ENCODE measurements at places on chromosomes 12 and 14.

DNA sequence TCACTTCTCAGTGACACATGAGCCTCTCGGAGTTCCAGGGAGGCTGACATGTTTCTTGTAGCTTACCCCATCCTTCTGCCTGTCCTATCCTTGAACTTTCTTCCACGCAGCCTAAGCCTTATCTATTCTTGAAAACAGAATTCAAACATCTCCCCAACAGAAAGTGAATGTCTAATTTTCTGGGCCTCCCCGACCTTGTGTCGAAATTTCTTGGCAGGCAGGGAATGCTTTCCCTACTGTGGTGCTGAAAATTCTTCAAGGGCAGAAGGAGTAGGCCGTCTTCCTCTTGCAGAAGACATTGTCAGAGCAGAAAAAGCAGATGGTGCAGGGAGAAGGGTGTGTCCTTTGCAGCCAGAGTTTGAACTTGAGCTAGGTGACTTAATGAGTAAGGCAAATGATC lies 63.0 kb upstream of the TCL1B start:
- DNase-seq: no peak

- DNase-seq: no peak
Measured at GRCh38 chr14:33634631-33635030, 316.2 kb downstream of the EGLN3 start.

- DNase-seq: no peak
Measured at GRCh38 chr12:27899151-27899661, 73.3 kb downstream of the PTHLH start.

DNA sequence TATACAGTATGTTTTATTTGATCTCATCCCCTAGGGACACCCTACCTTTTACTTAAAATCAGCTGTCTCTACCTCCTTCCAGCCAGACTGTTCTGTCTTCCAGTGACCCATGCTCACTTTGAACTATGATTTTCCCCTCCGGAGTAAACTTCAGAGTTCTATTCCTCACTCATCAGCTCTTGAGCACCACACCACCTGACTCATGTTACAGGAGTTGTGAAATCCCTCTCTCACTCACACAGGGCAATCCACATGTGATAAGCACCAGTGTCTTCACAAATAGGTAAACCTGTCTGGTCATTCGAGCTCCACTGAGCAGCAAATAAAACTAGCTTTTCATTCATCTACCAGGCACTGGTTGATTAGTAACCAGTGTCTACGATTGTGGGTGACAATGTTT lies 177.3 kb upstream of the BMP4 start:
- no peak for DNase-seq

DNA sequence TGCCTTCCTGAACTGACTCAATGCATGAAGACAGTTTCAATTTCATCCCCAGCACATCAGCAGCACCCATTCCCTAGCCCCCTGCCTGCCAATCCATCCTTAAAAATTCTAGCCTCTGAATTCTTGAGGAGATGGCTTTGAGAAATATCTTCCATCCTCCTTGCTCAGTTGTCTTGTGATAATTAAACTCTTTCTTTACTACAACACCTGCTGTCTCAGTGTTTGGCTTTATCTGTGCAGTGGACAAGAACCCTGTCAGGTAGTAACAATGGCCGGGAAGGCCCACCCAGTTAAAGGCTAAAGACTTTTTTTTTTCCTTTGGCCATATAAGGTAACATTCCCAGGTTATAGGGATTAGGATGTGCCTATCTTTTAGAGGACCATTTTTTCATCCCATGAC lies 114.4 kb upstream of the NAP1L1 start:
- no peak for DNase-seq

DNA sequence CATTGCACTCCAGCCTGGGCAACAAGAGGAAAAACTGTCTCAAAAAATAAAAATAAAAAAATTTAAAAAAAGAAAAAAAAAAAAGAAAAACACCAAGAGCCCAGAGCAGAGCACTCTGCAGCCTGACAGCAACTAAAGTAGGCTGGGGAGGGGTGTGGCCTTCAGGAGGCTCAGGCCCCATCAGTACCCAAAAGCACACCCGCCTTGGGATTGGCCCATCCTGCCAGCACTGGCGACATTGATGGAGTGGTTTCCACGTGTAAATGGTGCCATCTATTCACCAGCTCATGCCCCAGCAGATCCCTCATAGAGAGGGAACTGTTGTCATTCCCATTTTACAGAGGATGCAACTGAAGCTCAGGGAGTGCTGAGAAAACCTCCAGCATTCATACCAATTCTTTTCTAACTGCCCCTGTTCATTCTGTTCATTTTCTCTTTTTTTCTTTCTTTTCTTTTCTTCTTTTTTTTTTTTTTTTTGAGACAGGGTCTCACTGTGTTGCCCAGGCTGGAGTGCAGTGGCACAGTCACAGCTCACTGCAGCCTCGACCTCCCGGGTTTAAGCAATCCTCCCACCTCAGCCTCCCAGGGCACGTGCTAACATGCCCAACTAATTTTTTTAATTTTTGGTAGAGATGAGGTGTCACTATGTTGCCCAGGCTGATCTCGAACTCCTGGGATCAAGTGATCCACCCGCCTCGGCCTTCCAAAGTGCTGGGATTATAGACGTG lies 89.3 kb downstream of the IRF2BPL start:
- no peak for DNase-seq

DNA sequence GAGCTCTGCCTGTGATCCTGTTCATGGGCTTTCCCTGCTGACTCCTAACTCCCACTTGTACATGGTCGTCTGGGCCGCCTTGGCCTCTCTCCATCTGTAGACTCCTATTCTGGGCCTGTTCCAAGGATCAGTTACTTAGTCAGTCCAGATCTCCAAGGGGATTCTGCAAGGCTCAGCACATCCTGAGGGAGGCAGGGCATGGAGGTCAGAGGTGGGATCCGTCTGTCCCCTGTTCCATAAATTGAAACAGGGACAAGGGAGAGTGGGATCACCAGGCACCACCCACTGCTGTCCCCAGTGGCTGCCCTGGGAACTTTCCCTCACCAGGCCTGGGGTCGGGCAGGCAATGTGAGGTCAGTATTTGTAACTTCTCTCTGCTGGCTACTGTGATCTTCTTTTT lies 43.5 kb downstream of the KCTD10 start:
- peak; percentile 38 for DNase-seq

DNA sequence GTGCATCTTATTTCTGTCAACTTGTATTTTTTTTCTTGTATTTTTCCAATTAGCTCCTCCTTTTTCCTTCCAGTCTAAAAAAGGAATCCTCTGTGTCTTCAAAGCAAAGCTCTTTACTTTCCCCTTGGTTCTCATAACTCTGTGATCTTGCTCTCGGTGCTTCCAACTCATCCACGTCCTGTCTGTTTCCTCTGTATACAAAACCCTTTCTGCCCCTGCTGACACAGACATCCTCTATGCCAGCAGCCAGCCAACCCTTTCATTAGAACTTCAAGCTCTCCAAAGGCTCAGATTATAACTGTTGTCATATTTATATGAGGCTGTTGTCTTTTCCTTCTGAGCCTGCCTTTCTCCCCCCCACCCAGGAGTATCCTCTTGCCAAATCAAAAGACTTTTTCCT lies 32.4 kb downstream of the OAS2 start:
- DNase-seq: no peak

GRCh38 chr12:67452119-67452805 lies 183.1 kb downstream of the CAND1 start:
- no peak for DNase-seq

DNA sequence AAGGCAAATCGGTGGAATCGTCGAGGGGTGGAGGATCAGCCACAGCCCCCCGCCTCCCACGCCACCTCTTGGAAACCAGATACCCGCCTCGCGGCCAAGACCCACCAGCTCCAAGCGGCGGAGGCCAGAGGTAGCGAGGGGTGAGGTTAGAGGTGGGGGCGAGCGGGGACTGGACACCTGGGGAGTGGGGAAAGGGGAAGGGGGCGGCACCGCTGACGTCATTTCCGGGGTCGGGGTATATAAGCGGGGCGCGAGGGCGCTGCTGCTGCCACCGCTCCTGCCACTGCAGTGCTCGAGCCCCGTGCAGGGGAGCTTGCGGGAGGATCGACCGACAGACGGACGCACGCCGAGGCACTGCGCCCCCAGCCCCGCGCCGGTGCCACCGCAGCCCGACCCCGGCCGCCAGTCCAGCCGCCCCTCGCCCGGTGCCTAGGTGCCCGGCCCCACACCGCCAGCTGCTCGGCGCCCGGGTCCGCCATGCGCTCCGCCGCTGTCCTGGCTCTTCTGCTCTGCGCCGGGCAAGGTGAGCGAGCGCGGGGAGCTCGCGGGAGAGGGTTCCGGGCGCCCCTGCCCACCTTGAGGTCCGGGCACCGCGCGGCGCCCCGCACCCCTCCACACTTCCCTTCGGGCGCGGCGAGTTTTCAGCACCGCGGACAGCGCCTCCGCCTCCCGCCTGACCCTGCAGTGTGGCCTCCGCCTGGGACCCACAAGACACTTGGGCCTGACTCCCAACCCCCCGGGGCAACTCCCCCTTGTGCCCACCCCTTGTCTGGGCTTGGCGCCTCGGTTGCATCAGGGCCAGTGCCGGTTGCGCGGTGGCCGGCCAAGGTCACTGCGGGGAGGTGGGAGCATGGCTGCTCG lies at the start of gene CHGA:
Gene CHGA (plus strand): TSS at position 268 of the 861 bp plus-strand sequence. CDS start 210 bp downstream, at position 478.
- peak; percentile 79 for DNase-seq

DNA sequence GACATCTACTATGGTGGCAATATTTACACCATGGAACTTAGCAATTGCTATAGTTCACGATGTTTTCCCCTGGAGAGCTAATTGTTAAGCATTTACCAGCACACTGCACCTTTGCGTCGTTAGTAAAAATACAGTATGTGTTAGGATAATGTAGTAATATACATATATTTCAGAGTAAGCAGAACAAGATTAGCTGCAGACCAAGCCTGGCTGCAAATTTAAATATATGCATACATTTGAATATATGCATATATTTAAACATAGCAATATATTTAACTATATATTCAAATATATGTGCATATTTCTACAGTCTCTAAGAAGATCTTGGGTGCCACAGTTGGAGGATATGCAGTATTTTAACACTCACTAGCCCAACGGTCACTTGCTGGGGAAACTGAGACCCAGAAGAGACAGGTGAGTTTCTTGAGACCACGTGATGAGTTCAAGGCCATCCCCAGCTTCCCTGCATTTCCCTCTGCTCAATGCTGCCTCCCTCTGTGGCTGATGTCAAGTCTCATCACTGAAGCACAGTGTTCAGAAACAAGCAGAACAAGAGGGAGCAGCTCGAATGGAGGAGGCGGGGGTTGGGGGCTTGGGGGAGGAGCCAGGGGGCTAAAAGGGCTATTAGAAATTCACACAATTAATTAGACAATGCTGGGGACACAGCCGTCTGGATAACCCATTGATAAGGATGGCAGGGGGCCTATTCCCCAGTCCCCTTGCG lies 708.0 kb downstream of the MED13L start:
- DNase-seq: peak; percentile 90

DNA sequence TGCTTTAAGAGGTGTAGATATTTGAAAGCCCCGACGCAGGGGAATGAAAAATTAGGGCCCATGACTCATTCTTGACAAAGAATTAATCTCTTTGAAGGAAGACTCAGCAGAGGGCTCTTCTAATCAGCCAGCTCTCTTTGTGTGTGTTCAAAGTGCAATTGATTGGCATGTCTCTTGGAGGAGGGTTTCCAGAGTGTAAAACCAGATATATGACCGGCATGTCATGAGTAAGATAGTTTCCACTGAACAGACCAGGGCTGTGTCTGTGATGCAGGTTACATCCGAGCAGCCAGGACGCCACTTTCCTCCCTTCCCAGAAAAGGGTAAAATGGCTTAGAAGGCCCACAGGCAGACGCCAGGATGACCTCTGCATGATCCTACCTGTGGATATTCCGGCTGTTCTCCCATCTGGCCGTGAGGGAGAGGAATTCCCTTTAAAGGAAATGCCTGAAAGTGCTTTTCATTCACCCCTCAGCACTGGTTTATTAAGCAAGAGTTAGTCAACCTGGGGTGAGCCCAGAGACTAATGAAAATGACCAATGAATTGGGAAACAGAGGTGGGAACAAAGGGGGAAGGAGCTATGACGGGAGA lies 7.2 kb upstream of the KRT75 start:
- no peak for DNase-seq

GRCh38 chr12:15962760-15963159 lies 51.6 kb downstream of the DERA start:
- no peak for DNase-seq

Data from SK-N-DZ (cell line).